Vagina (tissue), 2 donors: ENCODE measurements at places on chromosomes 6 and 20.

- DNase-seq: no peak
These were observed 3.6 kb upstream of the MATN4 start for GRCh38 chr20:45311589-45312211.

DNA sequence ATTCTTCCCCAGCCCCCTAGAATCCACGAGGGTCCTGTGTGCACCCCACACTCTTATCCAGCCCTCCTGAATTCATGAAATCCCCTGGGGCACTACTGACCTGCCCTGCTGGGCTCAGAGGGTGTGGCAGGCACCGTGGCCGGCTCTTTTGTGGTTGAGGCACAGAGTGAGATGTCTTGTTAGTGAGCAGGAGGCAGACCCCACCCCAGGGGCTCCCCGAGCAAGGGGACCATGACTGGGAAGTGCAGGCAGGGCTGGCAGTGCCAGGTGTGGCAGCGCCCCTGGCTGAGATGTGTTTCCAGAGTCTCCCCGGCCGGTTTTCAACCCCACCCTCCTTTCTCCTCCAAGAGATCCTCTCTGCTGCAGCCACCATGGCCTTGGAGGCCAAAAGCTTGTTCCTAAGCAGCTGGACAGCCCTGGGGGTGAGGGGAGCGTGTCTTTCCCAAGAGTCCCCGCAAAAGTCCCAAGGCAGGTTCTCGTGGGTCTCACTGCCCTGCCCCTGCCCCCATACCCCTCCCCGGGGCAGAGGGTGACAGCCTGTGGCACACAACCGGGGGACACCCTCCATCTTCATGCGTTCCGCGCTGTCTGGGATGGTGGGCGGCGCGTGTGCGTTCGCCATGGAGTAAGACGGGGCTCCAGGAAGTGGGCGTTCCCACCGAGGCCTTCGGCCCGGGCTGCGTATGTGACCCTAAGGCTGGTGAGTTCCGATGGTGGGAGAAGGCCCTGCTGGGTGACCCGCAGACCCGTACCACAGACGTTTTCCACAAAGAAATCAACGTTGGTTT lies 208.9 kb downstream of the TAF4 start:
- no peak for DNase-seq

DNA sequence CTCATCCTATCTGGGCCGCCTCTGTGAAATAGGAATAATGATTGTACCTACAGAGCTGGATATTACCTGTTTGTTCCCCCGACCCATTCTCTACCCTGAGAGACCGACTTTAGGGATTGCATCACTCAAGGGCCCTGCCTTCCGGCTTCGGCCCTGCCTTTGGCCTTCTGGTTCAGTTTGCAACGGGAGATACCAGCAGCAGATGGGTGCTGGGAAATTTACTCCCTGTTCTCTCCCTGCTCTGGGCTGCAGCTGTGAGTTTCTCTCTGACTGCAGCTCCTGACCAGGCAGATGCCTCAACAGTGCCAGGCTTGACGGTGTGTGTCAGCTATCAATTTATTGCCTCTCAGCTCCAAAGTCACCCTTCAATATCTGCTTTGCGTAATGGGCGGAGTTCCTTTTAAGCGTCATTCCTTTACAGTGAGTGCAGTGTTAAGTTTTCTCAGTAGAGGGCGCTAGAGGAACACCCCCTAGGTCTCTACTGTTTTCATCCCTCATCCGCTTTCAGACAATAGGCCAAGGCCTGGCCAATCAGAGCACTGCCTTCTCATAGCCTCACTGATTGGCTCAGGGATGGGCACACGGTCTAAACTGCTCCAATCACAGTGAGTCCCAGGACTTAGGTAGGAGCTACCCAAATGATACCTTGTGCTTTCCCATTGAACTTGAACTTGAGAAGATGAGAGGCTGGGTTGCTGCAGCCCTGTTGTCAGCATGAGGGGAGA lies 30.0 kb downstream of the KCNG1 start:
- DNase-seq: no peak

DNA sequence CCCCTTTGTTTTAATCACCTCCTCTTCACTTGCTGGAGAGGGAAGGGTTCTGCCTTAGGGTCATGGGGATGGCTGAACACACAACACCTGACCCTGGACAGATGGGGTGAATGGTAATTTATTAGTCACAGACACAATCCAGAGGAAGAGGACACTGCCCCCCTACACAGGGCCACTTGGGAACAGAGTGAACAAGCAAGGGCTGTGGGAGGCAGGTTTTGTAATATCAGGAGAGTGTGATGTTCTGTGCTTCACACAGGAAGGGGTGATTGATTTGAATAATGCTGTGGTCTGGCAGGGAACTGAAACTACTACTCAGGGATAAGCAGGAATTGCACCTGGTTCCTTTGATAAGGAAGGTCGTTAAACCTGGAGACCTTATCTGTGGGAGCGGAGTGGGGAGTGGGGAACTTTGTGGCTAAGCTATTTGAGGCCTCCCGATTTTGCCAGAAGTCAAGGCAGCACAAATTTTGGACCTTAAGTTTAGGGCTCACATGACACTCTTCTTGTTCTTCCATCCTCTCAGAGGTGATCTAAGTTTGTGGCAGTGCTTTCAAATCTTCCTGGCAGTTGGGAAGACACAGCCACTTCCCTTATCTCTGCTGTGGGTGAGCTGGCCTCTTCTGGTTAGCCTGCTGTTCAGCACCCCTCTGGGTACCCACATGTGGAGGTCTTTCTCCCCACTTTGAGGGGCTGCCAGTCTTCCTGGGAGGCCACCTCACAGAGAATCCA lies 77.8 kb downstream of the CD164 start:
- no peak for DNase-seq

GRCh38 chr6:53857318-53858094 lies 62.7 kb downstream of the LRRC1 start:
- DNase-seq: no peak

GRCh38 chr6:83019741-83020140 lies 45.9 kb downstream of the UBE3D start:
- no peak for DNase-seq

DNA sequence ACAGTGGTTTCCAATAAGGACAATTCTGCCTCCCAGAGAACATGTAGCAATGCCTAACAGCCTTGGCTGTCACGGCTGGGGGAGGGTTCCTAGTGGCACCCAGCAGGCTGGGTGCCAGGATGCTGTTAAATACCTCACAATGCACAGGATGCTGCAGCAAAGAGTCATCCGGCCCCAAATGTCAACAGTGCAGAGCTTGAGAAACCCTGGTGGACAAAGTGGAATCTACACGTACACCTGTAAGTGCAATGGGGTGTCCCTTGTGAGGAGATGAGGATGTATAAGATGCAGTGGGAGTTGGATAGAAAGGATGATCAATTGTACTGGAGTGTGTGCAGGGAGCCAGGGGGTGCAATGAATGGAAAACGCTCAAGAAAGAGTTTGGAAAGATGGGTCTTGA lies 142.4 kb downstream of the FNDC1 start:
- no peak for DNase-seq

DNA sequence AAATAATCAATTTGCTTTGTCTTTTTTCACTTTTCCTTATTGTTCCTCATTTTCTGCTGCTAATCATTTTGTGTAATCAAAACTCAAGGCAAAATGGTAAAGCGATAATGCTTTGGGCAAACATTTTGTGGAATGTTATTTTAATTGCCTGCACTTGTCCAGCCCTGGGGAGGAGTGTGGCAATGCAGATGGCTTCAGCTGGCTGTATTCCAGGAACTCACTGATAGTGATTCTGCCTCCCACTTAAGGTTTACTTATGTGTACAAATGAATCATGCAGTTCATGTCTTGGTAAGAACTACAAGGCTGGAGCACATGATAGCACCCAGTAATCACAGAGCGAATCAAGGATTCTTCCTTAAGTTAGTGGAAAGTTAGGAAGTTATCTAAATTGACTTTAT lies 107.8 kb downstream of the COL19A1 start:
- no peak for DNase-seq

GRCh38 chr20:45337367-45338120 lies 10.7 kb downstream of the SDC4 start:
- no peak for DNase-seq

DNA sequence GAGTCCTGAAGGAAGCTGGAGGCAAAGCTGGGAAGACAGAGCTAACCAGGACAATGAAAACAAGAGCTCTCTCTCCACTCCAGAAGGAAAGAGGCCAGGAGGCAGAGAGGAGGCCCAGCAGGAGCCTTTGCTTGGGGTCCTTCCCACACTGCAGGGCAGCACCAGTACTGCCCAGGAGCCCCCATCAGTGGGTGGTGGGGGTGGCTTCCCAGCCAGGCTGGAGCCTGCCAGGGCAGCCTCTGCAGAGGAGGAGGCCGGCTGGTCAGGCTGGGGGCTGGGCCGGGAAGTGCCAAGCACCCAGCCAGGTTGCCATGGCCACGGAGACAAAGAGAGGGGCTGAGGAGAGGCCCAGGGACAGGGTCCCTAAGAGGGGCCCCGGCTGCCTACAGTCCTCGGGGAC lies 33.4 kb downstream of the PREX1 start:
- DNase-seq: no peak

- DNase-seq: no peak
These were observed 256.5 kb downstream of the FARS2 start for GRCh38 chr6:5517796-5518195.

GRCh38 chr6:118252474-118252873 lies 295.6 kb upstream of the PLN start:
- no peak for DNase-seq

- no peak for DNase-seq
These were observed 98.7 kb downstream of the ANKRD60 start for GRCh38 chr20:58129721-58130151.

- DNase-seq: no peak
These were observed 46.0 kb downstream of the SIRPA start for GRCh38 chr20:1941226-1941625.

DNA sequence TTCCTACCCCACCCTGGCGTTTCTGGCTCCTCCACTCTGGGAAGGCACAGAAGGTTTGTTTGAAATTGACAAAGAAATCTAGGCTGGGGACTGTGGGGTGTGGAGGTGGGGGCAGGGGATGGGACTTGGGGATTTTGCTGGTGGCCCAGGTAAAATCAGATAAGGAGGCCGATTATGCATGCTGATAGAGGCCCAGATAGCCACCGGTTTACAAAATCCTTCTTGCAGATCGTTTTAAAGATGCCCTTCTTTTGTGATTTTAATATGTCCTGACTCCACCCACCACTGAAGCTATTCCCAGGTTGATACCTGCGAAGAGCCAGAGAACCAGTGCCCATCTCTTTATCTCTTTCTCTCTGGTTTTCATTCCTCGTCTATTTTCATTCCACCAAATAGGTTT lies 104.9 kb downstream of the TFAP2C start:
- no peak for DNase-seq

- DNase-seq: no peak
These were observed 157.8 kb upstream of the PREP start for GRCh38 chr6:105560611-105561066.
